ENCODE measurements at places on chromosomes 5 and 9.

DNA sequence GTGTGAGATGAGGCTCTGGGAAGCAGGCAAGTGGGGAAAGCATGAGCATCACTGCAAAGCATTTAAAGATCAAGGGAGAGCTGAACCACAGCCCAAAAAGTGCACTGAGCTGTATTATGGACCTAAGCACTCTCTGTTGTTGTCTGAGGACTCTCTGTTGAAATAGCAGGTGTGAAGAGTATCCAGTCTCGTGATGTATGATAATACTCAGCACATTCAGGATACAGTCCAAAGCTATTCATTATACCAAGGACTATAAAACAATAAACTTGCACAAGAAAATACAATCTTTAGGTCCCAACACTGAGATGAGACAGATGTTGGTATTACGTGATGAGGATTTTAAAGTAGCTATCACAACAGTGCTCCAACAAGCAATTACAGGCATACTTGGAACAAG lies 97.5 kb upstream of the IGFBPL1 start:
- no peak for DNase-seq

DNA sequence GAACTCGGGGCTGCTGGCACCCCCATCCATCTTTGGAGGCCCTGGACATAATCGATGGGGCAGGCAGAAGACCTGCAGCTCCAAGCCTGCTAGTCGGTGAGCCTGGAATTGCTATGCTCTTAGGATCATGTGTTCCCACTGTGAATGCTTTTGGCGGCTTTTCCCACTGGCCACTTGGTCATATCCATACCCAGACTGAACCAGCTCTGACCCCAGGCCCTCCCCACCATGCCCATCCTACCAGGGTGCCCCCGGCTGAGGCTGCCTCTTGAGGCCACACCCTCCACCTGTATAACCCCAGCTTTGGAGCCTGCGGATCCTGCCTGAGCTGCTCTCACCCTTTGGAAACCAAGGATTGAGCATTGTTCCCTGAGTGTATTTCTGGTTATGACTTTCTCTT lies 113.5 kb downstream of the TENT4A start:
- DNase-seq = no peak

DNA sequence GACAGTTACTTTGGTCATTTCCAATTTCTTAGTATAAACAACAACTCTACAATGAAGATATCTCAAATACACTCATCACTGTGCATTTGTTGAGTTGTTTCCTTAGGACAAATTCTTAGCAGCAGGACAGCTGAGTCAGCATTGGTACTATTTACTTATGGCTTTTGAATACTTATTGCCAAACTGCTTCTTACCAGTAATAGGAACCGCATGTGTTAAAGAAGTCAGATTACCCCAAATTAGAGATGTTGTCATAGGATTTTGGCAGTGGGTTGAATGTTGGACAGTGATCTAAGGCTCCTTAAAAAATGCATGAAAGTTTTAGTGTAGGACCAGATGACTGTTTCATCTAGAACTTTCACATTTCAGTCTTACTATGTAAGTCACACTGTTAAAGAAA lies 280.1 kb upstream of the DMRT1 start:
- DNase-seq = no peak

DNA sequence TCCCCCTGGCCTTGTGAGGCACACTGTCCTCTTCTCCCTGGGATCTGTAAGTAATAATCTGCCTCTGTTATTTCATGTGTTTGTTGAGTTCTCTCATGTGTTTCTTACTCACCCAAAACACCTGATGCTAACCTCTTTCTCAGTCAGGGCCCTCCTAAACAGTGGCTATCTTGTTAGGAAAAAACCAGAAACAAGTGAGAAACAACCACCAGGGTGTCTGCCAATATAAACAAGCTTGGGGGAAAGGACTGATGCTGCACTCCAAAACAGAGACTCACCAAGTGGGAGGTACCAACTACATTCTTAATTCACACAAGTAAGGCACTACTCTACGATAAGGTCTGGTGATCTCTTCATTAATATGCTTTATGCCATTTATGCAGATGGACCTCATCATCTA lies 564.4 kb downstream of the SEMA5A start:
- no peak for DNase-seq

GRCh38 chr9:36843964-36844363 lies 190.1 kb downstream of the PAX5 start:
- no peak for DNase-seq

DNA sequence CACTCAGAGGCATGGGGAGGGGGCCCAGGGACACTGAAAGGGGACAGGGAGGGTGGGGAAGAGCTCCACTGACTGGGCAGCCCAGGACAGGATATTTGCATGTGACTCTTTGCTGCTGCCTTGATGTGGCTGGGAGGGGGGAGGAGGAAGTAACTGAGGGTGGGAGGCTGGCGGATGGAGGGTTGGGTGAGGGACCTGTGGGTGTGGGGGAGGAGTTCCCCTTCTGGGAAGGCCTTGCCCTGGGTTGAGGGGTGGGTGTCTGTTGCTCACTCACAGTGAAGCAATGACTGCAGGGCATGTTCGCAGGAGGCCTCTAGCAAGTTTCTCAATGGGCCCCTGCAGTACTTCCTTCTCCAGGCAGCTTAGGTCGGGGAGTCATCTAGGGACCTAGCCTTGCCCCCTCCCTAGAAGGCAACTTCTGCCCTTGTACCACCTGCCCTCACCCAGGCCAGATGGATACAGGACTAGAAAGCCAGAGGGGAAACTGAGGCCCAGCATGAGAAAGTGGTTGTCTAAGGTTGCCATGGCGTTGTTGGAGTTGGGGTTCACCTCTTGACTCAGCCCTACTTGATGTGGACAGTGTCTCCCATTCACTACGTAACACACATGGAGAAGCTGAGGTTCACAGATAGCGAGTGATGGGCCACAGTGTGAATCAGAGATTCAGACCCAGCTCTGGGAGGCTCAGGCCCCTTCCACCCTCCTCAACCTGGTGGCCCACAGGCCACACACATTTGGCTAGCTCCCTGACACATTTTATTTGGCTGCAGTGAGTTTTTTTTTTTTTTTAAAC lies 3.0 kb downstream of the GRK6 start:
- peak; percentile 87 for DNase-seq

GRCh38 chr5:91136271-91136670 lies 246.8 kb downstream of the ARRDC3 start:
- no peak for DNase-seq

- DNase-seq = no peak
Observed at GRCh38 chr9:95007226-95007869, 280.8 kb downstream of the AOPEP start.

DNA sequence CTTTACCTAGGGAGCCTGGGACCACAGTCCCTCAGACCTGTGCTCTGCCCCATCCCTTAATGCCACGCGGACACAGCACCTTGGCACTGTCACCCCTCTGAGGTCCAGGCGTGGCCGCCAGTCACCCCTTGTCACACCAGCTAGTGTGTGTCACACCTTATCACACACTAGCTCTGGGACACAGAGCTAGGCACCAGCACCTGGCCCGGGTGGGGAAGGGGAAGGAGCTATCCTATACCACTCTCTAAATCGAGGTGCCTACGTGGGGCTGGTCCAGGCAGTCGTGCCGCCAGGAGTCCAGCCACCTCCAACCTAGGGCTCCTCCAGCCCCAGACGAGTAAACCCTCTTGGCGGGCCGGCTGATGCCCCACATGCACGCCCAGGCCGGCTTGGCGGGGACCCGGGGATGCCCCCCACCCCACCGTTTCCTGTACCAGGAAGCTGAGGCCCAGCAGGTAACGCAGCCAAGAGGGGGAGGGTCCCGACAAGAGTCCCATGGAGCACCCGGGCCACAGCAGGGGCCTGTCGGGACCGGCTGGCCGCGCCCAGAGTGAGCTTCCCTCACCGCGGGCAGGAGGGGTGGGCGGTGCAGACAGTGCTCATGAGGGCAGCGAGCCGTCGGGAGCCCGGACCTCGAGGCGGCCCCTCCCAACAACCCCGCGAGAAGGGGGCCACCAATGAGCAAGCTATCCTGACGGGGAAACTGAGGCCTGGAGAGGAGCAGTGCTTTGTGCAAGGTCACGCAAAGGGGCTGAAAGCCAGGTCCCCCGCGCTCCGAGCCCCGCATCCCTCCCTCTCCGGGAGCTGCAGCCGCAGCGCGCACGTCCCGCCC lies 550 bp downstream of the CORO2A start:
- DNase-seq = peak; percentile 28

DNA sequence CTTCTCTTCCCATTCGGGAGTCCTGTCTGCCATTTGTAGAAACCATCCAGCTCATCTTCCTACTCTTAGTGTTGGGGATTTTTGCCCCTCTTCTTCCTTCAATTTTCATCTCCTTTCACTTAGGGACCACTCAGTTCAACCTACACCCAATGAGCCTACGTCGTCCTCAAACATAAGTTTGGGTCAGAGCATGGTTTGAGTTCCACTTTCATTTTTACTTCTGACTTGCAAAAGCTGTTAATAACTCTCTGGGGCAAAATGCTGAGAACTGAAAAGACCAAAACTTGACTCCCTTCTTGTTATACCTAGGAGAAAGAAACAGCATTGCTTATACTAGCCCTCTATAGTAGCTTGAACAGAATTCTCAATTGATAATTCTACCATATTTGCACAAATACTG lies 381.5 kb upstream of the MPDZ start:
- no peak for DNase-seq

GRCh38 chr5:172545291-172545801 lies 91.0 kb upstream of the SH3PXD2B start:
- no peak for DNase-seq

DNA sequence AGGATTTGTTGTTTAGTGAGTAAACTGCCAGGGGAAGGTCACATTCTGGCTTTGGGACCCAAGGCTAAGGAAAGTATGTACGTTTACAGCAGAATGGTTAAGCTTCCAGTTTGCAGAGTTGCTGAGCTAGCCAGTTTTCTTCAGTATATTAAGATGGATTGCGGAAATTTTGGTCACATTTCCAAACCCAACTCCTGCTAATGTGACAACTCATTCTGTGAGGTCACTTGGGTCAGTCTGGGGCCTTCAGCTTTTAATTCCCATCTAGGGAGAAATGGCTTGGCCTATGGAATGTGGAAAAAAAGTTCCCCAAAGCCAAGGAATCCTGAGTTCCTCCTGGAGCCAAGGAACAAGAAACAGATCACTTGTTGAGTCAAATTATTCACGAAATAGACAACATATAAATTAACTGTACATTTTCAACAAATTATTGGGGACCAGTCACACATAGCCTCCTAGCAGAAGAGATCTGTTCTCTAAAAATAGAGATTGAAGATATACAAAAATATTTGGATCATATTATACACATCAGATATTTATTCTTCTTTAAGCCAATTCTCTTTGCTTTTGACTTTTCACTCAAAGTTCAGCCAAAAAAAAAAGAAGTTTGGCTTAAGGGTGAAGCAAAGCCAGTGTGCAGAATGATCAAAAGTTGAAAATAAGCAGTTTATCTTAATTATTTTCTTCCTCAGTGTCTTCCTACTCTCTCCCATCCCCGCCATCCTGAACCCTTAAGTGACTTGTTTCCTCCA lies 8.8 kb downstream of the KCNV2 start:
- DNase-seq = no peak

DNA sequence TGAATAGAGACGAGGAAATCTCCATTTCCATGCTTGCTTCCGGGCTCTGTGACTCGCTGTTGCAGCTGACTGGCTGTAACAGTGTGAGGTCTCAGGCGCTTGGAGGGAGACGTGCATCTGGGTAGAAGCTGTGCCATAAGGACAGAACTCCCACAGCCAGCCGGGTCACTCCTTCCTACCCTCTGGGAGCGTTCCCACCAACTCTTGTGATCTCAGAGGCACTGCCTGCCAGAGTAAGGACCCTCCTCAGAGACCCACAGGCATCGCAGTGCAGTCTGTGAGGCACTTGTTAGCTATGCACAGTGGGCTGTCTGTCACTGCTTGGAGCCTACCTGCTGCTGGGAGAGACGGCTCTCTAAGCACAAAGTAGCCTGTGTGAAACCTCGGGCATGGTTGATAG lies 203.4 kb upstream of the SEMA6A start:
- no peak for DNase-seq

DNA sequence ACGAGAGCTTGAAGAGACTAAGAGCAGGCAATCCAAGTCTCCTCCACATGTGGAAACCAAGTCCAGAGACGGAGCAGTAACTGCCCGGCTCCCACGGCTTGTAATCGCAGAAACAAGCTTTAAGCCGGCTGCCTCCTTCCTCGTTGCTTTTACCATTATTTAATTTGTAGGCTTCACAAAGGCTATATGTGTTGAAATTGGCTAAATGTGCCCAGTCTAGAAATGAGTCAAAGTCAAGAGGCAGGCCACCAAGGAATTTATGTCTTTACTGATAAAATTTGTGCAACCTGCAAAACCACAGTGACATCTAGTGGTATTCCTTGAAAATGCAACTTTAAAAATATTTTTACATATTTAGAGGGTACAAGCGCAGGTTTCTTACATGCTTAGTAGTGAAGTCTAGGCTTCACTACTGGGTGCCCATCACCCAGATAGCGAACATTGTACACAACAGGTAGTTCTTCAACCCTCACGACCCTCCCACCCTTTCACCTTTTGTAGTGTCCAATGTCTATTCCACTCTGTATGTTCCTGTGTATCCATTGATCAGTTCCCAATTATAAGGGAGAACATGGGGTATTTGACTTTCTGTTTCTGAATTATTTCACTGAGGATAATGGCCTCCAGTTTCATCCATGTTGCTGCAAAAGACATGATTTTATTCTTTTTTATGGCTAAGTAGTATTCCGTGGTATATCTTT lies 33.5 kb upstream of the EBF1 start:
- DNase-seq = no peak

DNA sequence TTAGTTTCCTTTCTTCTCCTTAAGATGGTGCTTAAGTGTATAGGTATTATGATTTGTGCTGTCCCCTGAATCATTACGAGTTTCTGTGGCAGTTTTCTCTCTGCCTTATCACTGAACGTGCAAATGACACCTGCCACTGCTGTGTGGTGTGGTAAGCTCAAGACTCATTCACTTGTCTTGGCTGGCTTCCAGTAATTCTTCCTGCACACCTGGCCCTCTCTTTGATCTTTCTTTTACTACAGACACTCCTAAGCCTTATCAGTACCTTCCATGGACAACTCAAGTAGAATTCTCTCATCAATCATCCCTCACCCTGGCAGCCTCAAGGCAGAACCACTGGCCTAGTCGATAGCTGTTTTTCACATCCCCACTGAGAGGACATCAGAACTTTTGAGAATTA lies 82.6 kb upstream of the ADAMTS19 start:
- no peak for DNase-seq

- DNase-seq = no peak
Observed at GRCh38 chr5:53454719-53455000, 25.8 kb upstream of the FST start.

DNA sequence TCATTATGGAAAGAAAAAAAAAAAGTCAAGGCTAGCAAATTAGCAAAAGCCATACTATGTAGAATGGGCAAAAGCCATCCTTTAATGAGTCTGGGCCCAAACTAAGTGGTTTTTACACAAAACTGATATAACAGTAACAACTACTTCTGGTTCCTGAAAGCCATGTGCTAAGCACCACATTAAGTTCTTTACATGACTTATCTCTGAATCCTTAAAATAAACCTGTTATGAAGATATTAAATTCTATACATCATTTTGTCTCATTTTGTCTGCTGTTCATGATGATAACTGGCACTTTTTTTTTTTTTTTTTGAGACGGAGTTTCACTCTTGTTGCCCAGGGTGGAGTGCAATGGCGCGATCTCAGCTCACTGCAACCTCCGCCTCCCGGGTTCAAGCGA lies 5.0 kb downstream of the FNIP1 start:
- DNase-seq = no peak

Measured in activated naive CD4-positive, alpha-beta T cell treated with anti-CD3 and anti-CD28 coated beads, Interleukin-2, amount 50 U/mL, for 16 hours (primary cell).